ENCODE measurements at places on chromosomes 1 and 21.

- no peak for DNase-seq
Observed at GRCh38 chr21:24175106-24175505, 1432.2 kb downstream of the MRPL39 start.

DNA sequence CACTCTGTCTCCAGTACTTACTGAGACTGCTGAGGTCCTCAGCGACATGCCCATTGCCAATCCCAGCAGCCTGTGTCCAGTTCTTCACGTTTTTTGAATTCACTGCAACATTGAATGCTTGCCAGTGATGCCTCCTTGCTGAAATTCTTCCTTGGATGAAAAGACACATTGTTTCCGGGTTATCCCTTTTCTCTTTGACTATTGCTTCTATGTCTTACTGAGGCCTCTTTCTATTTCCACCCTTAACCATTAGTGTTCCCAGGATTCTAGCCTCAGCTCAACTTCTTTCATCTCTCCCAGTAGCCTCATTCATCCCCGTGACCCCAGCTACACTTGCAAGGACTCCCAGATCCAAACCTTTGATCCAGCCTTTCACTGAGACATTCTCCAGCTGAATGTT lies 46.5 kb upstream of the KIF26B start:
- DNase-seq, result no peak

DNA sequence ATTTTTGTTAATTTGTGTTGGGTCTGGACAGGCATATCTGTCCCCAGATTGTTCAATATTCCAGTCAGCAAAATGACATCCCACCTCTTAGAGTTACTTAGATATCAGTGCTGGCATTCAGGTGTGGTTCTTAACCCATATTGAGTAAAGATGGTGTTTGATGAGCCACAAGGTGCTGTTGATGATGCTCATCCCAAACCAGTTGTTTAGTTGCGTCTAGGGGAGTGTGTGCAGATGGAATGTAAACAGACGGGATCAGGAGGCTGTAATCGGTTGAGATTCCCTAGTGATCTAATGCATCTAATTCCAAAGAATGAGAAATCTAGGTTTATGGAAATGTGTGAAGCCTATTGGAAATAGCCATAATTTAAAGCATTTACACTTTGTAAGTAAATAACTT lies 1.1 kb downstream of the HOOK1 start:
- no peak for DNase-seq

DNA sequence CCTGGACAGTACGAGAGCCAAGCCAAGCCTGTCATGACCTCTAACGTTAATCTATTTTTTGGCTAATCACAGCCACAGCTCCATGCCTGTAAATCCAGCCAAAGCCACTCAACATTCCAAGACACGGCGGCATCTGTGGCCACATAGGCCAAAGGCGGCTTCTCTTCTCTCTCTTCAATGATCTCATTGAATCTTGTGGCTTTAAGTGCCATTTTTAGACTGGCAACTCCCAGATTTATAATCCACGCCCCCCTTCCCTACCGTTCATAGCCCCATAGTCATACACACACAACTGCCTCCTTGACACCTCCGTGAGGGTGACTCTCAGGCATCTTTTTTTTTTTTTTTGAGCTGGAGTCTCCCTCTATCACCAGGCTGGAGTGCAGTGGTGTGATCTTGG lies 5.7 kb upstream of the SELENON start:
- DNase-seq, result no peak

DNA sequence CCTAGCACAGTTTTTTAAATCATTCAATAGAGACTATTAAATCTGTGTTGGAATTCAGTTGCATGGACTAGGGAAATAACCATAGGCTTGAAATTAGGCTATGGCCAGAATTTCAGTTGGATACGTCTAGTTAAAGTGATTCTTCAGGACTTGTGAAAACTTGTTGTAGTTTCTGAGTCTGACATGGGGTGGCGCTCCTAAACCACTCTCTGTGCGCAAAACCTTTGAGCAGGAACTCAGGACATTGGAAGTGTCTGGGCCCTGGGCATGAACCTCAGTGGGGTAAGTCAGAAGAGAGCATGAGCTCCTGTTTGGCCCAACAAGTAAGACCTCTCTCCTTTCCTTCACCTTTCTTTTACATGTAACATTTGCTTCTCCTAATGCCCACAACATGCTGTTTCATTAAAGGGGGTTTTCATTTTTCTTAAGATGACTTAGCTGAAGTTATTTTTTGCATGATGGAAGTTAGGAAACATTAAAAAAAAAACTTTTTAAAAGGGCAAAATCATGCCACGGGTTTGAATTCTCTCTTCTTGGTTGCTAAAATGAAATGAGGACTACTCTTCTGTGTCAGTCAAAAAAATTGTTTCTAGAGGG lies 17.1 kb upstream of the CCDC190 start:
- no peak for DNase-seq

GRCh38 chr1:203171341-203172183 lies 4.1 kb downstream of the MYBPH start:
- DNase-seq, result no peak

- no peak for DNase-seq
Observed at GRCh38 chr1:14055442-14056223, 355.6 kb downstream of the PRDM2 start.

GRCh38 chr1:187680823-187681222 lies 852.1 kb downstream of the PLA2G4A start:
- DNase-seq, result no peak

- DNase-seq, result no peak
Observed at GRCh38 chr1:168686666-168687065, 42.3 kb downstream of the DPT start.

GRCh38 chr1:15882665-15883064 lies 35.2 kb downstream of the SPEN start:
- DNase-seq, result no peak

DNA sequence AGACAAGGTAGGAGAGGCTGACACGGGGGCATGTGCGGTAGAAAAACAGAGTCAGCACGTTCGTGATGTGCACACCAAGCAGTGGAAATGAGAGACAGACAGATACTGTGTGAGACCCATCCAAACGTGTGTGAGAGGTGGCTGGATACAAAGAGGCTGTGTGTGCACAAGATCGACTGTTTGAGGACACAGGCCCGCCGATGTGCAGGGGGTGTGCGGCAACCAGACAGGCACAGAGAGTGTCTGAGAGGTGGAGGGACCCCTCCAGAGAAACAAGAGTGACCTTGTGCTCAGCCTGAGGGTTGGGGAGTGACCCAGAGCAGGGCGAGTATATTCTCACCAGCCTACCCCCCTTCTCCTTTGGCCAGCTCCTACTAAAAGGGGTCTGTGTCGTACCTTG lies 97.8 kb upstream of the IPO9 start:
- DNase-seq, result no peak

- no peak for DNase-seq
Observed at GRCh38 chr1:90488451-90488850, 228.7 kb downstream of the BARHL2 start.

- DNase-seq, result no peak
Observed at GRCh38 chr1:61245696-61246400, 163.5 kb downstream of the NFIA start.

- DNase-seq, result no peak
Observed at GRCh38 chr21:44919913-44920693, 596 bp downstream of the ITGB2 start.

- DNase-seq, result no peak
Observed at GRCh38 chr1:42000766-42001165, 82.0 kb upstream of the HIVEP3 start.

GRCh38 chr1:24725209-24725651 lies 20.0 kb upstream of the CLIC4 start:
- DNase-seq, result no peak

All from T-helper 1 cell (primary cell).